DND-41 (cell line): ENCODE measurements at places on chromosomes 11 and 22.

- DNase-seq: peak; percentile 12
These were observed 762 bp upstream of the CCDC134 start for GRCh38 chr22:41799486-41800347.

- peak; percentile 18 for DNase-seq
These were observed 131.2 kb downstream of the BUD13 start for GRCh38 chr11:116641561-116642045.

GRCh38 chr11:44629732-44630345 is 64.4 kb downstream of the CD82 start:
- DNase-seq: no peak

GRCh38 chr11:43631732-43632131 is 48.8 kb upstream of the HSD17B12 start:
- DNase-seq: no peak

GRCh38 chr11:40062616-40063015 is 1396.8 kb downstream of the LRRC4C start:
- no peak for DNase-seq

DNA sequence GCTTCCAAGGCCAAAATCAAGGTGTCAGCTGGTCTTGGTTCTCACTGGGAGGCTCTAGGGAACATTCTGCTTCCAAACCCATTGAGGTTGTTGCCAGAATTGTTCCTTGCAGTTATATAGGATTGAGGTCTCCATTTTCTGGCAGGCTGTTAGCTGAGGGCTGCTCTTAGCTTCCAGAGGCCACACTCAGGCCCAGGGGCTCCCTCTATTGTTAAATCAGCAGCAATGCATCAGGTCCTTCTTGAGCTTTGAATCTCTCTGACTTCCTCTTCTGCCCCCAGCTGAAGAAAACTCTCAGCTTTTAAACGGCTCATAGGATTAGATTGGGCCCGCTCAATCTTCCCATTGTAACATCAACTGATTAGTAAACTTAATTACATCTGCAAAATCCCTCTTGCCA is 39.3 kb upstream of the BSX start:
- DNase-seq: peak; percentile 32

DNA sequence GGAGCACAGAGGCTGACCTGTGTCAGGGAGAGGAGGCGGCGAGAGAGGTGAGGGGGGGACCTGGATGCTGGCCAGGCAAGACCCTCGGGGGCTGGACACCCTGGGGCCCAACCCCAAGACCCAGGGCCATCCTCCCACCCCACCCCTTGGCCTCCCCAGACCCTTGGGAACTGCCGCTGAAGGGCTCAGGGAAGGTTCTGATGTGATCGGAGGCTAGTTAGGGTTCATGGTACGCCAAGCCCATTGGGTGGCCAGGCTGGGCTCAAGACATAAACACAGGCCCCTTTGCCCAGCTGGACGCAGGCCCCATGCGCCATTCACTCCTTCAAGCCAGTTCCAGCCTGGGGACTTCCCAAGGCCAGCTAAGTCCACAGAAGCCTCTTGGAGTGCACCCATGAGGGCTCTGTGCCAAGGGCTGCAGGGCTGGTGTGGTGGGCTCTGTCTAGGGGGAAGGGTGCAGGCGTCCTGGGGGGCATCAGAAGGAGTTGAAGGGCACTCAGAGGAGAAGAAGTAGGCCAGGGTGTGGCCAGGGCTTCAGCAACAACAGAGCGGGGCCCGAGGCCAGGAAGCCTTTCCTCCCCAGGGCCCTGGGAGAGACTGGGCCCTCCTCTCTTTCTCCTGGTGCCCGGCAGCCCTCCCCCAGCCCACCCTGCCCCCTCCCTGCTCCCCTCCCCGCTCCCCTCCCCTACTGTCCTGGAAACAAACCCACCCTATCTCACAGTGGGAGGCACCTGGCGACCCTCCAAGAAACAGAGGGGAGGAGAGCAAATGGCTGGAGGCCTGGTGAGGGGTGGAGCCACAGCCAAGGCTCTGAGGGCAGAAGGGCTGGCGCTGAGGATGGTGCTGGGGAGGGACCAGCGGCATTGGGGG is 12.9 kb downstream of the TSPAN32 start:
- DNase-seq: peak; percentile 48

- DNase-seq: no peak
These were observed 10.8 kb upstream of the WEE1 start for GRCh38 chr11:9562716-9563115.

- DNase-seq: peak; percentile 3
These were observed 1.2 kb downstream of the BET1L start for GRCh38 chr11:206002-206384.

DNA sequence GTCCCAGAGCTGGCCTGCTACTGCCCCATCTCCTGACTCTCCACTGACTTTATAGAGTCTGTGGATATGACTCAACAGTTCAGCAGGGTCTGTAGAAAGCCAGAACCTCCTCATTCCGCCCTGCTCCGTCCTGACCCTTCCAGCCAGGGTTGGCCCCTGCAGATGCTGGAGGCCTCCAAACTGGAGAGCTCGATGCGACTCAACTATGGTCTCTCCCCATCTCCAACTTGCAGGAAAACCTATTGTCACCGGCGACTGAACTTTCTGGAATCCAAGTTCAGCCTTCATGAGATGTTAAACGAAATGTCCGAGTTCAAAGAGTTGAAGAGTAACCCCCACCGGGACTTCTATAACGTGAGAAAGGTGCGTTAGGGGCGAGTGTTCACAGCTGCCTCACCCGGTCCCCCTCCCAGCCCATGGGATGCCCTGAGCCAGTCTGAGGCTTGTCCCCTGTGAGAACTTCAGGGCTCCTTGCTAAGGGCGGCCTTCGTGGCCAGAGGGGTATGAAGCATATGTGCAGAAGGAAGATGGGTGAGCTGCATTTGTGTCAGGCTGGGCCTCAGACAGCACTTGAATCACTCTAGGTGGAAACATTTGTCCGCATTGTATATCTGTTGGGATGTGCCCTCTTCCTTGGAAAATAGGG is 32.1 kb downstream of the AMPD3 start:
- no peak for DNase-seq

DNA sequence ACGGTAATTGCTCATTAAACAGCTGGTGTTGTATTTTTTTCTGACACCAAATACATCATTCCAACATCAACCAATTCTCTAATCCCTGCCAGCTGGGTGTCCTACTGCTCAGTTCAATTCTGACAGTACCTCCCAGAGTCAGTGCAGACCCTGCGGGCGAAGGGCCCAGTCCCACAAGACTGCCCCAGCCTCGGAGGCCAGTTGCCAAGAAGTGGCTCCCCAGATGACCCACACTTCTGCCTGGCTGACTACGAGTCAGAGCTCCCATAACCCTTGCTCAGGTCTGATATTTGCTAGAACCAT is 147.2 kb downstream of the CTTN start:
- no peak for DNase-seq

DNA sequence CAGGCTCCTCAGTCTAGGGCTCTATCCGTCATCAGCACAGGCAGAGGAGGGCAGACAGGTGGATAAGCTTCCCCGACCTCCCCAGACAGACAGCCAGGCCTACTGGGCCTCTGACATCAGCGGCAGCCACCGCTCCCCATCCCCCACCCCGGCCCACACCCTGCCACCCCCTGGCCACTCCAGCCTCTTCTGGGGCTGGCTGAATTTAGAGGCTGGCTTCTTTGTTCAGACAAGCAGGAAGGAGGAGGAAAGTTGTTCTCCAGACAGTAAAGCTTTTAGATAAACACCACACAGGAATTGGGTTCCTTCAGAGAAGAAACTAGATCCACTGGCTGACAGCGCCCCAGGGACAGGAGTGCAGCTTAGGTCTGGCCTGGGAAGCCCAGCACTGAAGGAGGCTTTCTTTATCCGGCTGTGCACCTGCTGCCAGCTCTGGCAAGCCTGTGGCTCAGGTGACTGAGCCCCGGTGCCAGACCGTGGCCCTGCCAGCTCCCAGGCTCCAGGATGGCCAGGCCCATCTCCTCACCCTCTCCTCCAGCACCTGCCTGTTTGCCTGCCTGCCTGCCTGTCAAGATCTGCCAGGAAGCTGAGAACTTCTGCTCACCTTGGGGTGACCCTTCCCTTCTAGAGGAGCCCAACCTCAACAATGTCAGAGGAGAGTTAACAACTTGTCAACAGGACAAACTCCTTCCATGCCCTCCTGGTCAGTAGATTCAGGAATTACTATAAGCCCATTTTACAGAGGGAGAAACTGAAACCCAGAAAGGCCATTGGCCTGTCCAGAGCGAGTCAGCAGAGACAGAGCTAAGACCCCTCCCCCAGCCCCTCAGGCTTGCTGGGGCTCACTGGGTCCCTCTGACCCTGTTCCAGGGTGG is 44.0 kb upstream of the KLHL35 start:
- no peak for DNase-seq

DNA sequence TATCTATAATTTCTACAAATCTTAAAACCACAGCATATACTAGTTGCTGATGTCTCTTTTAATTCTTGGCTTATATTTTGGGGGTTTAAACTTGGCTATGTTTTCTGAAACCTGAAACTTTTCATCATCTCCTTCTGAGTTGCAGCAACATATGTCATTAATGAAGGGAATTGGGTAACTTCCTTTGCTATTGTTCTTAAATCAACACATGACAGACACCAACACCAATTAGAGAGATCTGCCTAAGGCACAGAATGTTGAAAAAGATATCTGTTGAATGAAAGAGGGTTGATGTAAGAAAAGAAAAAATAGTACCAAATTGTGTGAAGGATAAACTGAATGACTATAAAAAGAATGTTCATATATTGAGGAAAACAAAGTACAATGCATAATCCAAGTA is 10.3 kb upstream of the GAS2 start:
- DNase-seq: no peak

- DNase-seq: no peak
These were observed 55.7 kb upstream of the SHANK2 start for GRCh38 chr11:71307811-71308645.

DNA sequence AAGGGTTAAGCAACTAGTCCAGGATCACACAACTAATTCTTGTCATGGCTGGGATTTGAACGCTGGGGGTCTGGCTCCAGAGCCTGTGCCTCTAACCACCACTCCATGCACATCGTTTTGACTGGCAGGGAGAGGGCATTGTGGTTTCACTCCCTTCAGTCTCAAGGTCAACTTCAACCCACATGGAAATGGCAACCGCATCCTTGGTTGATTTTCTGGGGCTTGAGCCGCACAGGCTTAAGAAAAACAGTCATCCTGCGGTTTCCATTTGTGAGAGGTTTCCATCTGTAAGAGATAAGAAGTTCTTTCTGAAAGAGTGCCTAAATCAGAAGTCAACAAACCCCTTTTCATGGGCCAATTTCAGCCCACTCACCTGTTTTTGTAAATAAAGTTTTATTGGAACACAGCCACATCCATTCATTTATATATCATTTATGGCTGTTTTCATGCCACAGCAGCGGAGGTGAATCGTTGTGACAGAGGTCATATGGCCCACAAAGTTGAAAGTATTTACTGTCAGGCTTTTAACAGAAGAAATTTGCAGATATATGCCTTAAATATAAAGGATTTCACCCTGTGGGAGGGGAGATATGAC is 65.7 kb downstream of the SGSM1 start:
- peak; percentile 57 for DNase-seq

DNA sequence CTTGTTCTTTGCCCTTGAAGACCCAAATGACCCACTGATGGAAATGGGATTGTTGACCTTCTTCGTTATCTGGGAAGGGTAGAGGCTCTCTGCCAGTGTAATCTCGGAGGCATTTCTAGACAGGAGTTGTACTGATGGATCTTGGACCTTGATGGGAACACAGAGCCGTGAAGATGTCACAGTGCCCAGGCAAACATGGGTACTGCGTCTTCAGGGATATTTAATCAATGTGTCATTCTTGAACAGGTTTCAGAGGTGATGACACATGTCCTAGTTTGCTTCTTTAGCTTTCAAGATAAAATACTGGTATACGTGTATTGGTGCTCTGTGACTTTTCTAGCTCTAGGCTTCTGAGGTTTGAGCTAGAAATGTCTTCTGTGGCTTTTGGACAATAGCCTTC is 6.2 kb downstream of the LDLRAD3 start:
- no peak for DNase-seq

DNA sequence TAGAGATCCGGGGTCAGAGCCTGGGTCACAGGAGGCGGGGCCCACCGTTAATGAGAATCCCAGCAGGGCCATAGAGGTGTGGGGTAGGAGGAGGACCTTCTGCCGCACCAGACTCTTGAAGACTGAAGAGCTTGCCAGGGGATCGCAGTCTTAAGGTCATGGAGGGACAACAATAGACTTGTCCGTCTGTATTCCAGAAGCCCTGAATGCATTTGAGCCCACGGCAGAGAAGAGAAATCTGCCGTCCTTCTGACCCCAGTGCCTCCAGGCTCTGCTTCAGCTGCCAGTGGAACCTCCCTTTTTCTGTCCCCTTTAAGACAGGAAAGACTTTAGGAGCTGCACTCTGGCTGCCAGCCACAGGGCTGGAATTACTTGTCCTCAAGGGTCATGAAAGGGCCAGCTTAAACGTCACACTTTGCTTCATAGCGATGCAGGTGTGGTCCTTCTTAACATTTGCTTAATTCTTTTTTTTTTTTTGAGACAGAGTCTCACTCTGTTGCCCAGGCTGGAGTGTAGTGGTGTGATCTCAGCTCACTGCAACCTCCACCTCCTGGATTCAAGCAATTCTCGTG is 15.5 kb upstream of the ST3GAL4 start:
- DNase-seq: no peak

DNA sequence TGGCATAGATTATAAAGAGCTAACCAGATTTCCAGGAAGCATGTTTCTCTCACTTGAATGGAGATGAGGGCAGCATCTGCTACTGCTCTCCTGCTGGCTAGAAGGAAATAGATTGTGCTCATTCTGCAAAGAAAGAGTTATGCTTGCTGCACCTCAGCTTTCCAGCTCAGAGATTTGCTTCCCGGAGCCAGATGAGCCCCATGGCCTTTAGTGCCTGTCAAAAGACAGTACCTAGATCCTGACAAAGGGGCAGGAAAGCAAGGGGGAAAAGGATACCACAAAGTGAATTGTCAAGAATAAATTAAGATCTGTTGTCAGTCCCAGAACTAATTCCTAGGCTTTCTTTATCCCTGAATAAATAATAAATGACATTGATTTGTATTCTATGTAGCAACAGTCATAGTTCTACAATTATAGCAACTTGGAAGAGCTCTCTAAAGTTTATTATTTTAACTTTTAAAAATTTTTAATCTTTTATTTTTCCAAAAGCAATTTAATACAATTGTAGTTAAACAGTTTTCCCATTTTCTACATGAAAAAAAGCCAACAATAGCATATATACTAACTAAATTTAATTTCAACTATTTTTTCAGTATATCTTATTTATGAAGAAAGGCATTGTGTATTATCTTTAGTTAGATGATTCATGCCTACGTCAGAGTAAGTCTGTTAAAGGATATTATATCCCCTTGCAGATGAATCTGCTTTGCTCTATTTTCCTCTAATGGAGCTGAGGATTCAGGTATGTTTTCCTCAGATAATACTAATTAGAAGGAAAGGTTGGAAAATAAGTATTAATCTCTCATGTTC is 306.1 kb upstream of the DDI1 start:
- no peak for DNase-seq
